ENCODE measurements at places on chromosomes 11 and 22. TPM values are rescaled to one million over a fixed set of nuclear protein-coding genes. Genes with fewer than 3 reads are reported as not detected.

The POU2F3 gene
- 3.1 TPM for total RNA-seq

The LMNTD2 gene
- total RNA-seq = 4.1 TPM

The PLEKHA7 gene
- 28.6 TPM for total RNA-seq

The P2RY2 gene
- 10.3 TPM for total RNA-seq

The NTM gene
- total RNA-seq = 9.5 TPM

The OR51I1 gene
- total RNA-seq = not detected

GRCh38 chr11:15307619-15308024, 192.9 kb downstream of the INSC start:
- no peaks in the 10 kb centered on the region for H3K27me3 ChIP-seq
- DNase-seq = no peak
- H3K4me1 ChIP-seq = no peaks in the 10 kb centered on the region
- no peak overlapping the region for H3K4me3 ChIP-seq
- H3K27ac ChIP-seq = no peak overlapping the region

GRCh38 chr11:67273260-67273990, 7.2 kb downstream of the GRK2 start:
- H3K27ac ChIP-seq = peak overlapping the region; percentile 66
- no peaks in the 10 kb centered on the region for H3K36me3 ChIP-seq
- peaks cover 83% of the 10 kb centered on the region for H3K4me1 ChIP-seq
- H3K27me3 ChIP-seq = no peaks in the 10 kb centered on the region
- DNase-seq = no peak

DNA sequence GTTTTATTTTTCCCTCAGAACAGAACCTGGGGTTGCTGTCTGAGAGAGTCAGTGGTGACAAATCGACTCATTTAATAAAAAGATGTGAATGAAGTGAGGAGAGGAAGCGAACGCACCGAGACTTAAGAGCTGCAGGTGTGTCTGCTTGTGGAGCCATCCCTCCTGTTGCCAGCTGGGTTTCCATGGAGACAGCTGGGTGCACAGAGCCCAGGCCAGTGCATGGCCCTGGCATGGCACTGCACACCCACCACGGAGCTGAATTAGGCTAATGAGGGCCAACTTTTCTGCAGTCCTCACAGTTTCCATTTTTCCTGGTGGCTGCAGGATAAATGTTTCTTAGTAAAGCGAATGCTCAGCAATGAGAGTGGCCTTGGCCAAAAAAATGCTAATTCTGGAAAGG, 750.2 kb downstream of the OPCML start:
- no peak overlapping the region for H3K27ac ChIP-seq
- H3K4me1 ChIP-seq = no peaks in the 10 kb centered on the region
- no peaks in the 10 kb centered on the region for H3K36me3 ChIP-seq
- DNase-seq = no peak
- no peak overlapping the region for H3K4me3 ChIP-seq

DNA sequence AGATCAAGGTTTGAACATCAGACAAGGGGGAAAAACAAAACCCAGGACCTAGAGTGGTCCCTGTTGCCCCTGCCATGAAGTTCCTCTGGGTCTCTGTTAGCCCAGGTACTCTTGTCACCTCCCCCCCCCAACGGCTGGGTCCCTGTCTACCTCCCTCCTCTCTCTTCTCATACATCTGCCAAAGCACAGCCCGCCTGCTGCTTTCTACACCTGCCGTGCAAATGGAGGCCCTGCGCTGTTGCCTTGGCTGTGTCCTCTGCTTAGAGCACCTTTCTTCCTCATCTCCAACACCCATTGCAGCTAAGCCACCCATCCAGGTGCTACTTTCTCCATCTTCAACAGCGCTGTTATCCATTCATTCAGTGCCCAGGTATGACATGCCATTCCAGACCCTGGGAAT, 99.2 kb downstream of the TP53I11 start:
- no peaks in the 10 kb centered on the region for H3K4me1 ChIP-seq
- no peaks in the 10 kb centered on the region for H3K36me3 ChIP-seq
- no peaks in the 10 kb centered on the region for H3K27me3 ChIP-seq
- H3K27ac ChIP-seq = no peak overlapping the region
- no peak for DNase-seq

GRCh38 chr11:2728663-2729332, 29.0 kb upstream of the KCNQ1OT1 start:
- H3K4me1 ChIP-seq = no peaks in the 10 kb centered on the region
- DNase-seq = no peak
- H3K27me3 ChIP-seq = no peaks in the 10 kb centered on the region
- H3K27ac ChIP-seq = no peak overlapping the region

- no peaks in the 10 kb centered on the region for H3K27me3 ChIP-seq
- no peak for DNase-seq
- no peaks in the 10 kb centered on the region for H3K4me1 ChIP-seq
- H3K36me3 ChIP-seq = no peaks in the 10 kb centered on the region
Measured at GRCh38 chr11:106061954-106062949, 14.9 kb downstream of the KBTBD3 start.

- H3K36me3 ChIP-seq = no peaks in the 10 kb centered on the region
- DNase-seq = no peak
- H3K27ac ChIP-seq = peak overlapping the region; percentile 64
- no peak overlapping the region for H3K4me3 ChIP-seq
- H3K27me3 ChIP-seq = no peaks in the 10 kb centered on the region
- peaks cover 31% of the 10 kb centered on the region for H3K4me1 ChIP-seq
Measured at GRCh38 chr11:88301488-88302140, 35.9 kb downstream of the CTSC start.

GRCh38 chr11:109350091-109350490, 71.9 kb upstream of the C11orf87 start:
- no peak overlapping the region for H3K4me3 ChIP-seq
- no peak for DNase-seq
- no peak overlapping the region for H3K27ac ChIP-seq

DNA sequence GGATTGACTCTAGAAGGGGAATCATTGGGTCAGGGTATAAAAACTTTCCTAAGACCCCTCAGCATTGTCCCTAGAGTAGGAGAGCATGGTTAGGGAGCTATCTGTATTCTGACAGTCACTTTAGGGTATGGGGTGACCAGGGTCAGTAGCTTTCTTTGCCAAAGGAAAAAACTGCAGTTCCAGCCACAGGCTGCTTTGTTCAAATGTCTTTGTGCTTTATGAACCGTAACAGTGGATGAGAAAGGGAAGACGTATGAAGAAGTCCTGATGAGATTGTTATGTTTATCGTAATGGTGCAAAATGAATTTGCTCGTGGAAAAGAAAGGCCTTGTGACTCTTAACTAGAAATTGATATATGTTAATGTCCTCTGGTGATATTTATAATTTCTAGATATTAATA, 30.0 kb downstream of the CYB5R2 start:
- peaks cover 25% of the 10 kb centered on the region for H3K36me3 ChIP-seq
- no peak overlapping the region for H3K27ac ChIP-seq
- DNase-seq = no peak
- no peak overlapping the region for H3K4me3 ChIP-seq
- no peaks in the 10 kb centered on the region for H3K27me3 ChIP-seq

DNA sequence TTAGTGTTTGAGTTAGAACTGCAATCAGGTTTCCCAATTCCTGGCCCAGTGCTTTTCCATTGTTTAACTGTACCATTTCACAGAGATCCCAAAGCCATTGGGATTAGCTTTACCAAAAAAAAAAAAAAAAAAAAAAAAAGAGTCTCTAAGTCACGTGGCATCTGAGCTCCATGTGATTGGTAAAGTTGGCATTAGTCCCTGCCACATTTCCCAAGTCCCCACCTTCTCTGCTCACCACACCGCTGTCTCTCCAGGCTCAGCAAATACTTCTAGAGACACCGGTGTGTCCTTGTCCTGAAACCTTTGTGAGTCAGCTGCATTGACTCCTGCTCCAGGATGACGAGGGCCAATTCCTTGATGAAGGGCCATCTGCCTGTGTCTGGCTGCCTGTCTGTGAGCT, 305.3 kb downstream of the KIRREL3 start:
- H3K4me3 ChIP-seq = no peak overlapping the region
- no peaks in the 10 kb centered on the region for H3K4me1 ChIP-seq
- H3K27ac ChIP-seq = no peak overlapping the region
- H3K27me3 ChIP-seq = no peaks in the 10 kb centered on the region

DNA sequence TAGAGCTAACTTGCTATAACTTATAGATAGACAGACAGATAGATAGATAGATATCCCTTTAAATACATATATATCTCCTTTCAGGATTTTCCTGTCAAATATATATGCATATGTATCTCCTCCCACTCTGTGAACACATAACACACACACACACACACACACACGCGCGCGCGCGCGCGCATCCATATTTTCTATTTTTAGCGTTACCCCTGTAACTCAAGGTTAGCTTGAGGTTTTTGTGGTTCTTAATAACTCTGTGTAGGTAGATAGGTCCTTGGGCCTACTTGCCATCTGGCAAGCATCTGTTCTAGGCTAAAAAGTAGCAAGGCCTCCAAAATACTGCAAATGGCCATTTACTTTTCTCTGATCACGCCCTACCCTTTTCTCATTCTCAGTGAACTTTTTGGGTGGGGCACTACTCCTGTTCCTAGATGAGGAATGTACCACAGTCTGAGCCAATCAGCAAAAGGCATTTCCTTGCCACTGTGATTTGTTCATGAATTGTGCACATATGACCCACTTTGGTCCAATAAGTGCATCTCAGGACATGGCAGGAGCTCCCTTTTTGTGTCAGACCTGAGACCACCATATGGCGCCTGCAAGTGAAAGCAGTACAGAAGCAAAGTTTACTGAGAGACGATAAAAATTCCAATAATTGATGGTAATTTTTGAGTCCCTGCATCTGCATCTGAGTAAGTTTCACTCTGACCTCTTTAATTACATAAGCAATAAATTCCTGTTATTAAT, 740.5 kb upstream of the API5 start:
- no peaks in the 10 kb centered on the region for H3K4me1 ChIP-seq
- no peak for DNase-seq
- H3K4me3 ChIP-seq = no peak overlapping the region
- H3K27ac ChIP-seq = no peak overlapping the region
- no peaks in the 10 kb centered on the region for H3K36me3 ChIP-seq

- no peak overlapping the region for H3K4me3 ChIP-seq
- H3K27ac ChIP-seq = no peak overlapping the region
- no peak for DNase-seq
- no peaks in the 10 kb centered on the region for H3K27me3 ChIP-seq
- H3K36me3 ChIP-seq = no peaks in the 10 kb centered on the region
- H3K4me1 ChIP-seq = peaks cover 25% of the 10 kb centered on the region
Measured at GRCh38 chr22:46783721-46784120, 21.3 kb downstream of the TBC1D22A start.

DNA sequence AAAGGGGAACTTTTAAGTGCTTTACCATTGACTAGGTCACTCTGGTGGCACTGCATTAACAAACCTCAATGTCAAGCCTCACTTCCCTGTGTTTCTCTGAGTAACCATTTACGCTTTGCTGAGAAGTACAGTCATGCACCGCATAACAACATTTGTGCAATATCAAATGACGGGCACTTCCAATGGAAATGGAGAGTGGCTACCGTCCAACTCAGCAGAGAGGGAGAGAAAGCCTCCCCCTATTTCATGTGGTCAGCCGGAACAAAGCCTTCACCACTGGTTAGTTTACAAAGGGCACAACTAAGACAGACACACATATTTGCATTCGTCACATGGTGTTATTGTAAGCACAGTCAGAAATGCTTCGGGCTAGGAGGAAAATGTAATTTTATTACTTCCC, 117.3 kb downstream of the RASSF10 start:
- H3K27me3 ChIP-seq = no peaks in the 10 kb centered on the region
- no peak overlapping the region for H3K4me3 ChIP-seq
- no peaks in the 10 kb centered on the region for H3K36me3 ChIP-seq
- H3K4me1 ChIP-seq = no peaks in the 10 kb centered on the region
- H3K27ac ChIP-seq = no peak overlapping the region

DNA sequence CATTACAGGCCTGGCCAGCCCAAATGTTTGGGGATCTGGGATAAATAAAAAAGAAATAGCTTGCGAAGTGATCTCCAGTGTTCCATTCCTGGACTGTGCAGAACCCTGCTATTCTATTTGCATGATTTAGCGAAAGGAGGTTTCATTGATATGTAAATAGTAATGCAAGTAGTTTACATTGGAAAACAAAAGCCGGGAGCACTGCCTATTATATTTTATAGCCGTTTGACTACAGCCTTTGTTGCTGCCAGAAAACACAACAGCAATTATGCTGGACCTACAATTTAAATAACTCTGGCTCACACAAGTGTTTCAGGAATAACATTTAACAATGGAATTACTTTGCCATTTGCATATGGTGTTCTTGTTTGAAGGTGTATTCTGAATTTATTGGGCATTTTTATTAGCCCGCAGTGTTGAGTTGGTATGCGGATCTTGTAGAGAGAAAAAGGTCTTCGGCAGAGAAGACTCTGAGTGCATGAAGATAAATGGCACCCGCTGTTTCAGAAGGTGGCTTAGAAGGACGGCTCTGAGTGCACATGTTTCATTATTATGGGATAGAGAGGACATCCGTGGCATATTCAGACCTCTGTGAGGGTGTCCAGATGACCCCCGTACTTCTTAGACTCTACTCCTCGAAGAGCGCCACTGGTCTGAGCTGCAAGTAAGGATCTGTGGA, 315.0 kb downstream of the BRD1 start:
- H3K27ac ChIP-seq = no peak overlapping the region
- no peak overlapping the region for H3K4me3 ChIP-seq
- no peaks in the 10 kb centered on the region for H3K4me1 ChIP-seq
- H3K36me3 ChIP-seq = no peaks in the 10 kb centered on the region

- DNase-seq = no peak
- no peaks in the 10 kb centered on the region for H3K4me1 ChIP-seq
- H3K27me3 ChIP-seq = no peaks in the 10 kb centered on the region
Measured at GRCh38 chr22:49052023-49052538, 775.6 kb downstream of the BRD1 start.

DNA sequence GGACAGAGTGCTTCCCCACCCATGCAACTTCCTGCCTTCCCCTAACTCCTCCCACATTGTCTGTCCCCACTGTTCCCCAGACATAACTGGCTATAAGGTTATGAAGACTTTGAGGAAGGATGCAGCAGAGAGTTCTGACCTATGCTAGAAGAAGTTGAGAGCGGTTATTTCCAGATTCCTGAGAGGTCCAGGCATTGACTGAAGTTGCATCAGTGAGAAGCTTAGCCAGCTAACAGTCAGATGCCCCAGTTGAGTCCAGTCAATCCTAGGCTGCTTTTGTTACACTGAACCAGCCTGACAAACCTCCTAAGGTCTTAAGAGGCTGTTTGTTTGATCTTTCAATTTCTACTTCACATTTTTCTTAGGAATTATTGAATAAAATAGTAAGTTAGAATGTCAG, 937.9 kb upstream of the CCDC90B start:
- H3K4me3 ChIP-seq = no peak overlapping the region
- H3K36me3 ChIP-seq = no peaks in the 10 kb centered on the region
- no peaks in the 10 kb centered on the region for H3K27me3 ChIP-seq
